Cardiac septum (tissue), 1 donor: ENCODE measurements at places on chromosomes 5 and 9. TPM values are rescaled to one million over a fixed set of nuclear protein-coding genes. Genes with fewer than 3 reads are reported as not detected.

DNA sequence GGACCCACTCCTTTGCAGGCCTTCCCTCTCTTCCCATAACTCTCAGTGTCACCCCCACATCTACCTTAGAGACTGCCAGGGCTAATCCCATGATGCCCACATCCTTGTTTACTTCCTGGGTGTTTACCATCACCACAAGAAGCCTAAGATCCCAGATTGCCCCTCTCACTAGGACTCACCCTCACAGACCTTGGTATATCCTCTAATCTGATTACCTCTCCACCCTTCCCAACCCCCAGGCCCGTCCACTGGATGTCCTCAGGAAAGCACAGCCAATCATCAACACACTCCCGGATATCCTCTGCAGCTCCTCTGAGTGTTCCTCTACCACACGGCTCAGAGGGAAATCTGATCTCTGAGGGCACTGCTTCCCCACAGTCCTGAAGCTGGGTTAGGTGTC, 91.0 kb downstream of the FOXD1 start:
- no peak for DNase-seq

- no peak for DNase-seq
Measured at GRCh38 chr5:95713960-95714710, 17.0 kb upstream of the RHOBTB3 start.

DNA sequence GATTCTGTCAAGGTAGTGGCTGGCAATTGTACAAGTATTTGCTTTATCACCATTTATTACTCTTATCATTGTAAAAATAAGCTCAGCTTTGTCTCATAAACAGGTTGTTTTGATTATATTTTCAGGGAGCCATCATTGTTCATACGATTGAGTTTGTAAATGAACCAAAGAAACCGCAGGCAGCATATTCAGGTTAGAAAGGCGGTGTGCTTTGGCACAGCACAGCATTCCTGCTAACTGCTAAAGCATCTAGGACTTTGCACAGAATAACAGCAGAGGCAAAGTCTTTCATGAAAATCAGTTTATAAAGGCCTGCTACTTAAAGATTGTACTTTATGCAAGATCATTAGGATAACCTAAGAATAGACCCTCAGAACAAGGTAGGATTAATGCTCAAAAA, 281.5 kb upstream of the SLC24A2 start:
- DNase-seq = no peak

- no peak for DNase-seq
Measured at GRCh38 chr5:96609369-96609768, 52.8 kb upstream of the CAST start.

DNA sequence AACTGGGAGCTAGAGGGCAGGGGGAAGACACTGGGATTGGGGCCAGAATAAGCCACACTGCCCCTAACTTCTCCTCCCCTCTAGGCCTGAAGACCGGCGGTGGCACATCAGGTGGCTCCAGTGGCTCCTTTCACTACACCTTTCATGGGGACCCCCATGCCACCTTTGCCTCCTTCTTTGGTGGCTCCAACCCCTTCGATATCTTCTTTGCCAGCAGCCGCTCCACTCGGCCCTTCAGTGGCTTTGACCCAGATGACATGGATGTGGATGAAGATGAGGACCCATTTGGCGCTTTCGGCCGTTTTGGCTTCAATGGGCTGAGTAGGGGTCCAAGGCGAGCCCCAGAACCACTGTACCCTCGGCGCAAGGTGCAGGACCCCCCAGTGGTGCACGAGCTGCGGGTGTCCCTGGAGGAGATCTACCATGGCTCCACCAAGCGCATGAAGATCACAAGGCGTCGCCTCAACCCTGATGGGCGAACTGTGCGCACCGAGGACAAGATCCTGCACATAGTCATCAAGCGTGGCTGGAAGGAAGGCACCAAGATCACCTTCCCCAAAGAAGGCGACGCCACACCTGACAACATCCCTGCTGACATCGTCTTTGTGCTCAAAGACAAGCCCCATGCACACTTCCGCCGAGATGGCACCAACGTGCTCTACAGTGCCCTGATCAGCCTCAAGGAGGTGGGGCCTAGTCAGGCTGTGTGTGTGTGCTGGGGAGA, 6.8 kb downstream of the DNAJB5 start:
- no peak for DNase-seq

- no peak for DNase-seq
Measured at GRCh38 chr5:178536541-178537466, 53.4 kb downstream of the COL23A1 start.

Gene C9orf40
- total RNA-seq = 1.9 TPM

Gene HAVCR2
- total RNA-seq = 1.7 TPM

Gene KIF24
- total RNA-seq = 0.89 TPM

Gene MELK
- total RNA-seq = 0.13 TPM
